ENCODE measurements at places on chromosomes 5 and 9.
A peak's percentile ranks its signal among the peaks of the same experiment; 100 is the strongest.

- no peak for DNase-seq
Measured at GRCh38 chr9:113631137-113631765, 167.7 kb downstream of the RGS3 start.

GRCh38 chr9:134618163-134618832, 23.3 kb upstream of the COL5A1 start:
- DNase-seq = no peak

DNA sequence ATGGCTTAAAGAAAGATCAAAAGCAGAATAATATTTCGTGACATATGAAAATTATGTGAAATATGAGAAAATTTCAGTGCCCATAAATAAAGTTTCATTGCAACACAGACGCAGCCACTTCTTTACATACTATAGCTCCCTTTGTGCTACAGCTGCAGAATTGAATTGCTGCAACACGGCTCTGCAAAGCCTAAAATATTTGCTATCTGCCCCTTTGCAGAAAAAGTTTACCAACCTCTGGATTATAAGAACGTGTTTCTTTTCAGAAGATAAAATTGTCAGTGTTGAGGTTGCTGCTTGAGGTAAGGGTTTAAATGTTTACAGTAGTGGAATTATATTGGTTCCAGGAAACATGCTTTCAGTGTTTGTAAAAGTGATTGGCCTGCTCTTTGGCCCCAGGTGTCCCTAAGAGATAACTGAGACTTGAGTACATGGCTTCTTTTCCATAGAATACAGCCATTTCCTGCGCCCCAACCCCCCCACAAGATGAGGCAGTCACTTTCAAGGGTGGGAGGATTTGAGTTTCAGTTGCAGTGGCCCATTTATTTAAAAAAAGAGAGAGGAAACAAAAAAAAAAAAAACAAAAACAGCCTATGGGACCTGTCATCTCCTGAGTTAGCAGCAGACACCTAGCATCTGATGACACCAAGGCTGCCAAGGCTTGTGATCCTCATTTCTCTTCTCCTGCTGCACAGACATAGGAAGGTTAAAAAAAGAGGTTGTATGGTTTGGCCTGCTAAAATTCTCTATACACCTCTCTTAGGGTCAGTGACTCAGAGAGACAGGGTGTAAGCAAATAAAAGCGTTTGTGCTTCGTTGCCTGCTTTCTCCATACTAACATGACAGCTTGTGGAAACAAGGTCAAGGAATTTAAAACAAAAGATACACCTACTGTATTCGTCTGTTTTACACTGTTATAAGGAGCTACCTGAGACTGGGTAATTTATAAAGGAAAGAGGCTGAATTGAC, 28.0 kb upstream of the HTR4 start:
- no peak for DNase-seq

GRCh38 chr5:178769617-178770260, 39.3 kb upstream of the ZNF354A start:
- DNase-seq = no peak

GRCh38 chr5:132259069-132259851, 1.8 kb downstream of the PDLIM4 start:
- DNase-seq = no peak

DNA sequence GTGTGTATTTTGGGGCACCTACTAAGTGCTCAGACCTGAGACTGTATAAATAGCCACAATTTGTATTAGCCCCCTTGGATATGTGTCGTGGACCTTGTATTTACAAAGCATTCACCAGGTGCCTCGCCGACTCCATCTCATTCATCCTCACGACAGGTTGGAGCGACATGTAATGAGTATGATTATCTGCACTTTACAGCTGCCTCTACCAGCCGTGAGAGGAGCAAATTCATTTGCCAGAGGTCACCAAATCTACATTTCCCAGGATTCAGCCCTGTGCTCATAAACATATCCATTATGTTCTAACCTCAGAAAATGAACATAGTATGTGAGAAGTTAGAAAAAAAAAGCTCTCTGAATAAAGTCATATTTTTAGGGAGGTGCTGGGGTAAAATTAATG, 167.4 kb downstream of the ZDHHC21 start:
- no peak for DNase-seq

GRCh38 chr9:29213417-29214153, 1640.3 kb upstream of the C9orf72 start:
- no peak for DNase-seq

- DNase-seq = no peak
Measured at GRCh38 chr9:130918826-130919558, 20.1 kb downstream of the FIBCD1 start.

- no peak for DNase-seq
Measured at GRCh38 chr5:24208686-24209106, 436.1 kb downstream of the CDH10 start.

- no peak for DNase-seq
Measured at GRCh38 chr5:87560528-87560927, 147.8 kb upstream of the CCNH start.

DNA sequence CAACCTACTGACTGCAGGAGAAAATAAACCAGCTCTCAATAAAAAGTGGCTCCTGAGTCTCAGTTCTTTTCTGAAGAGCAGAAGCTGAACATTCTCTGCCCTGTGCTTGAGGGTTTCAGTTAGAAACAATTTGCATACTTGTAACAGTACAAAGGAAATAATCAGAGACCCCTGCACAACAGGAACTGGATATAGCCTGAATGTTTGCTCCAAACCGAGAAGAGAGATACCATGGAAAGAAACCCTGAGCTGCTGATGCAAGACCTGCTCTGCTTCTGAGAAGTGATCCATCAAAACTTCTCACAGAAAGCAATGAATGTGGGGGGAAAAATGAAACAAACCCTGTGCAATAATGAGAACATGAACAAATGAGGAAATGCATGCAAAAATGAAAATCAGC, 592.9 kb downstream of the SEMA5A start:
- DNase-seq = no peak

DNA sequence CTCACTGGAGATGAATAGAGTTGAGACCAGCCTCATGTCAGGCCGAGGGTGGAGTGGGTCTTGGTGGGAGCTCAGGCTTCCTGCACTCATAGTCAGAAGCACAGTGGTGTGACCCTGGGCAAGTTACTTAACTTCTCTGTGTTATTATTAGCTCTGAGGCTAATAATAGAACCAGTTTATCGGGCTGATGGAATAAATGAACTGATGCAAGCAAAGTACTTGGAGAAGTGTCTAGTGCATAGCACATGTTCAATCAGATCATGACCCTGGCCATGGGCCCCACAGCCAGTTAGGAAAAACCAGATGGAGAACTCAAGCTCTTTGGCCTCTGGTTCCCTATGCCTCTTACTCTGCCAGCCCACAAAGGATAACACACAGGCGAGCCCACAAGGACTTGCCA, 45.3 kb upstream of the OSMR start:
- no peak for DNase-seq

DNA sequence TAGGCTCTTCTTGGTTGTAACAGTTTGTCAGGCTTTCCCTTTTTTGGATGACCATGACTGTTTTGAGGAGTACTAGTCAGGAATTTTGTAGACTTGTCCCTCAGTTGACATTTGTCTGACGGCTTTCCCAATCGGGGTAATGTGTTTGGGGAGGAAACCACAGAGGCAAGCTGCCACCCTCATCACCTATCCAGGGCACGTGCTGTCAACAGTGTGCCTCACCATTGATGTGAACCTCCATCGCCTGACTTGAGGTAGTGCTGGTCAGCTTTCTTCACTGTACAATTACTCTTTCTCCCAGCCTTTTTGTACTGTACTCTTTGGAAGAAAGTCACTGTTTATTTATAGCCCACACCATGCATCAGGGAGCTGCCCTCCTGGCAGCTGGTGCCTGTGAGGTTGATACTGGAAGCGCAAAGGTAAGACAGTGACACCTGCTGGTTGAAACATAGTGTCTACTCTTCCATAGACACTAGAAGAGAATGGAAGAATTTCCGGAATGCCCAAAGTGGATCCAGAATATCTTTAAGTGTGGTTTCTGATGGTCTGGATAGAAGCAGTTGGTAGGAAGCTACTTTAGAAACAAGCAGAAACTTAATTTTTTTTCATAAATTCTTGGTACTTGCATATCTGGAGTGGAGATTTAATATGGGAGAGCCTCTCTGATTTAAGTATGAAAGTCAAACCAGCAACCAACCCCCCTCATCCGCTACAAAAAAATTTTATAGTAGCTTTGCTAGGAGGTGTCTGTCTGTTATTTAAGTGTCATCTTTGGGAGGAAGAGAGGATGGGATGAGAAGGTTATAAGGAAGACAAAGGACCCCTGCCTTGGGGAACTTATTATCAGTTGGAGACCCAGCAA, 69.3 kb downstream of the SNX30 start:
- DNase-seq = peak; percentile 80

- DNase-seq = peak; percentile 24
Measured at GRCh38 chr5:103744159-103744558, 181.6 kb upstream of the NUDT12 start.

DNA sequence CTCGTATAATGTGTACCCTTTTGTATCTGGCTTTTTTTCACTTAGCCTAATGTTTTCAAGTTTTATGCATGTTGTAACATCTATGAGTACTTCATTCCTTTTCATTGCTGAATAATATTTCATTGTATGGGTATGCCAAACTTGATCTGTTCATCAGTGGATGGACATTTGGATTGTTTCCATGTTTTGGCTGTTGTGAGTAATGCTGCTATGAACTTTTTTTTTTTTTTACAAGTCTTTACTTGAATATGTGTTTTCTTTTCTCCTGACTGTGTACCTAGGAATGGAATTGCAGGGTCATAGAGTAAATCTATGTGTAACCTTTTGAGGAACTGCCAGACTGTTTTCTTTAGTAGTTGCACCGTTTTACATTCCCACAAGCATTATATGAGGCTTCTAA, 52.4 kb downstream of the MTREX start:
- DNase-seq = no peak

DNA sequence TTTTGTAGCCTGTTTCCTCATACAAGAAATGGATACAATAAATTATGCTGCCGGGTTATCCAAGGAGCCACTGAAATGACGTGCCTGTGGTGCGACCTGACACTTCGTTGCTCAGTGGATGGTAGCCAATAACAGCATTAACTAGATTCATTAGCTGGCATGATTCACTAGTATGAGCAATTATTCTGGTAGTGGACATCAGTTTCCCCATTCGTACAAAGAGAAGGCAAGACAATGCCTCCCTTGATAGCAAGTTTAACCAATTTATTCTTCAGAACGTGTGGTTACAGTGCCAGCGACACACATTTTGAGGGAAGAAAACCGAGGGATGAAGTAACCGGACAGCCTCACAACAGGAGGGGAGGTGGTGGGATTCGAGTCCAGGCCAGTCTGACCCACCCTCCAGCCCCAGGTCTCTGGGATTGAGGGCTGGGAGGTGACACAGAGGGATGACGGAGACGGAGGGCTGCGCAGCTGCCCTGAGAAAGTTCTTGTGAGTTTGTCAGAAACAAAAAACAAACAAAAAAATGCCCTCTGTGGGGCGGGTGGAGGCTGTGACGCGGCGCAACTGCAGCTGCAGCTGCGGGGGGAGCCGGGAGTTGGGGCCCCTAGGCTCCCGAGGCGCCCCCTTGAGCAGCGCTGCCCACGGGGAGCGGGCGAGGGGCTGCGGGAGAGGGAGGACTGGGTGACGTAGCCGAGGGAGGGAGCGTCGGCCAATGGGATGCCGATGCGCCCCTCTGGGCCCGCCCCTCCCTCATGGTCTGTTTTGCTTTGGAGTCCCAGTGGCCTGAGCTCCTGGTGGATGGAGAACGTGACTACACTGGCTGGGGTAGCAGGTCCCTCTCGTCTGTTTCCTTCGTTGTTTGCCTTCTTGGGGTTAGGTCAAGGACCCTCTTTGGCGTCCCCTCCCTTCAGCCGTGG, 10.9 kb downstream of the LHX2 start:
- DNase-seq = no peak

- DNase-seq = no peak
Measured at GRCh38 chr5:56175021-56175420, 58.1 kb downstream of the ANKRD55 start.

DNA sequence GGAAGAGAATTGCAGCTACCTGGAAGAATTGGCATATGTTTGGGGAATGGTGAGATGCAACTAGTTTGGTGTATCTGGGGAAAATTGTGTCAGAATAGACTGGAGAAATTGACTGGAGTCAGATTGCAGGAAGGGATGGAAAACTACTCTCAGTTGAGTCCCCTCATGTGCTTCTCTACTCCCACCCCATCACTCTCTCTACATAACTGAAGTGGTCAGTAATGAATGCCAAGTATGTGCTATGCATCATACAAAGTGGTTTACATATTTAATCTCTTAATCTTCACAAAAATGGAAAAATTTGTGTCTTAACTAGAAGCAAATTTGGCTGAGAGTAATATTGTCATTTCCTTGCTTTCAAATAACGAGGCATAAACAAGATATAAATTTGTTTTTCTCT, 146.4 kb upstream of the TNC start:
- DNase-seq = no peak

- DNase-seq = no peak
Measured at GRCh38 chr9:38126730-38127129, 57.7 kb upstream of the SHB start.

DNA sequence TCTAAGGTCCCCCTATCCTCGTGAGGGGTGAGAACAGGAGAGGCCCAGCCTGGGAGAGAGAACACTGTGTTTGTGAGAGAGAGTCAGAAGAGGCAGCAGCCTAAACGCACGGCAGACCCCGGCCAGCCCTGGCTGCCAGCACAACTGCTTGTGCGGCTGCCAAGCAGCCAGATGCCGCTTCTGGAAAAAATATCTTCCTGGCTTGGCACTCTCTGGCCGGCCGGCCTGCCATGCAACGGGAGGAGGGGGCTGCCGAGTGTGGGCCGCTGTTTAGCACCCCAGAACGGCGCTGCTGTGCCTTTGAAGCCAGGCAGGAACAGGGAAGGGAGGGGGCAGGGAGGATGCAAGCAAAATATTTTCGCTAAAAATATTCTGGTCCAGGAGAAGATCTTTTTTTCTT, 105.0 kb downstream of the FGF18 start:
- DNase-seq = no peak

GRCh38 chr5:24161559-24161958, 483.2 kb downstream of the CDH10 start:
- no peak for DNase-seq

DNA sequence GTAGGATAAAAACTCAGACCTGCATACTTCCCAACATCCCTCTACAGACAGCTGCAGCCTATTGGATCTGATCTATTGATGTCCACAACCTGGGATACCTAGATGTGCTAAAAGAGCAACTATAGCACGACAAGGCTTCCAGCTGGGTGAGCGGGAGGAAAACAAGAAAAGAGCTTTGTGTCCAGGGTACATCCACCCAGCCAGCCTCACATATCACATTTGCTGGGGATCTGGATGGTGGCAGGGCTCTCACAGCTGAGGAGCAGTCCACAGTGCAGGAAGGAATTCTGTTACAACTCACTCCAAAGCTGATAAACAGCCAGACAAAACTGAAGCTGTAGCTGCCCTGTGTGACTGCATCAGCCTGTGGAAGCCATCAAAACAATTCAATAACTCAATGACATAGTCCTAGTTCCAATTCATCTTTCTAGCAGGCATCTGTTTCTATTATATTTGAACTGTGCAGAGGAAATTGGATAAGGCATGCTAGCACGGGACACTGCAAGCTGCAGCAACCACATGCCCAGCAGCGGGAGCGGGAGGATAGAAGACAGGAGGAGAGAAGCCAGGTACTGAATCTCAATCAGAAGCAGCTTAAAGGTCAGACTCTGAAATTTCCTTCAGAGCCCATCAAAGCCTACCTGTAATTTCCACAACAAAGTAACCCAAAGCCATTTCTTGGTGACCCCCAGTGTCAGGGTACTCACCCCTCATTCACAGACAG, 45.0 kb downstream of the MED10 start:
- DNase-seq = no peak

All from T47D (cell line).